ENCODE measurements at places on chromosomes 11 and 22. TPM values are rescaled to one million over a fixed set of nuclear protein-coding genes. Genes with fewer than 3 reads are reported as not detected.
A peak's percentile ranks its signal among the peaks of the same experiment; 100 is the strongest.

GRCh38 chr11:62888406-62888805 lies 7.7 kb downstream of the SLC3A2 start:
- peaks cover 64% of the 10 kb centered on the region for H3K36me3 ChIP-seq
- DNase-seq = no peak
- peaks cover 48% of the 10 kb centered on the region for H3K4me1 ChIP-seq
- no peak overlapping the region for H3K27ac ChIP-seq
- H3K27me3 ChIP-seq = no peaks in the 10 kb centered on the region
- H3K4me3 ChIP-seq = no peak overlapping the region

GRCh38 chr11:66787934-66788758 lies 55.1 kb upstream of the RCE1 start:
- no peak overlapping the region for H3K4me3 ChIP-seq
- no peaks in the 10 kb centered on the region for H3K4me1 ChIP-seq
- no peaks in the 10 kb centered on the region for H3K36me3 ChIP-seq
- H3K27ac ChIP-seq = no peak overlapping the region
- H3K27me3 ChIP-seq = no peaks in the 10 kb centered on the region
- DNase-seq = no peak

GRCh38 chr11:86726118-86726753 lies 53.8 kb upstream of the ME3 start:
- H3K27ac ChIP-seq = no peak overlapping the region
- no peaks in the 10 kb centered on the region for H3K4me1 ChIP-seq
- H3K36me3 ChIP-seq = no peaks in the 10 kb centered on the region
- no peak overlapping the region for H3K4me3 ChIP-seq
- H3K27me3 ChIP-seq = no peaks in the 10 kb centered on the region

DNA sequence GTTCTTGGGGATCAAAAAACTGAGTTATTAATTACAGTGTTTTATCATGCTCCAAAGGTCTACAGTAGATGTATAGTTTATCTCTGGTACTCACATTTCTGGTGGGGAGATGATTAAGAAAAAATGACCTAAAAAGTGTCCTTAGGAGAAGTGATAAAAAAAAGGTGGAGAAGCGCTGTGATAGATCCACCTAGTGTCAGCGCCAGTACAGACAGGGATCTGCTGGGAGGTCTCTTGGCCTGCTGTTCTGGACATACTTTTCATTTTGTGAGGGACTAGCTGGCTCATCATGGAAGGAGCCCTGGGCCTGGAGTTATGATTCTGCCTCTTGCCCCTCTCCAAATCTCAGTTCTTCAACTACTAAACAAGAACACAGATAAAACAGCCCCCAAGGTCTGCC lies 2.9 kb downstream of the ELF5 start:
- no peaks in the 10 kb centered on the region for H3K27me3 ChIP-seq
- H3K4me3 ChIP-seq = no peak overlapping the region
- no peak overlapping the region for H3K27ac ChIP-seq
- DNase-seq = no peak

- no peaks in the 10 kb centered on the region for H3K27me3 ChIP-seq
- no peak overlapping the region for H3K27ac ChIP-seq
- DNase-seq = no peak
- H3K4me3 ChIP-seq = no peak overlapping the region
- no peaks in the 10 kb centered on the region for H3K36me3 ChIP-seq
Measured at GRCh38 chr11:2772544-2773031, 72.8 kb upstream of the KCNQ1OT1 start.

DNA sequence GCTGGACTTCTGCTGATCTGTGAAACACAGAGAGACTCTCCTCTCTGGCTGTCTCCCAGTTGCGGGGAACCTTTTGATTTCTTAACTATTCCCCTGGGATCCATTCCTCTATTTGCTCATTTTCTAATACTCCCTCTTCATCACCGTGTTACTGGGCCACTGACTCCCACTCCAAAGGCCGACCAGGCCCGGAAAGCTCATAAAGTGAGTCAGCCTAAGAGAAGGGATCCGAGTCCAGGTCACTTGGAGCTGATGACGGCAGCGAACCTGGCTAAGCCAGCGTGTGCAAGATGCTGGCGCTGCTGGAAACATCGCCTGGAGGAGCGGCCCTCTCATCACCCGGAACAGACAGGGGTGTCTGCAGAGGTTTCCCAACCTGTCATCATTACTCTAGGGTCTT lies 112.8 kb downstream of the FBXO7 start:
- no peaks in the 10 kb centered on the region for H3K36me3 ChIP-seq
- no peak overlapping the region for H3K27ac ChIP-seq
- DNase-seq = no peak
- H3K27me3 ChIP-seq = no peaks in the 10 kb centered on the region
- no peak overlapping the region for H3K4me3 ChIP-seq
- H3K4me1 ChIP-seq = peaks cover 19% of the 10 kb centered on the region

GRCh38 chr11:69654660-69655478 lies 13.9 kb downstream of the CCND1 start:
- peaks cover 43% of the 10 kb centered on the region for H3K36me3 ChIP-seq
- DNase-seq = peak; percentile 65
- H3K27ac ChIP-seq = no peak overlapping the region
- H3K4me3 ChIP-seq = no peak overlapping the region

DNA sequence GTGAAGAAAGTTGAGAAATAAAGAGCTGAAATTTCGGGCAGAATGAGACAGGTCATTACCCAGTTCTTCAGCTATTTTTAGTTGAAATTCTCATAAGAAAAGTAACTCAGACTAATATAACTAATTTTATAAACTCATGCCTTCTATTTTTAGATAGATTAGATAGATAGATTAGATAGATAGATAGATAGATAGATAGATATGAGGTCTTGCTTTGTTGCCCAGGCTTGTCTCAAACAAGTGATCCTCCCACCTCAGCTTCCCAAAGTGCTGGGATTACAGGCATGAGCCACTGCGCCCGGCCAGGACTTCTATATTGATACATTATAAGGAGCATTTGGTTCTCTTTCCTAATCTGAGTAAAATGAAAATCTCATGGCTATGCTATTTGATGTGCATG lies 26.9 kb upstream of the OR8G1 start:
- no peaks in the 10 kb centered on the region for H3K27me3 ChIP-seq
- H3K27ac ChIP-seq = no peak overlapping the region
- no peak overlapping the region for H3K4me3 ChIP-seq
- no peak for DNase-seq
- no peaks in the 10 kb centered on the region for H3K36me3 ChIP-seq

DNA sequence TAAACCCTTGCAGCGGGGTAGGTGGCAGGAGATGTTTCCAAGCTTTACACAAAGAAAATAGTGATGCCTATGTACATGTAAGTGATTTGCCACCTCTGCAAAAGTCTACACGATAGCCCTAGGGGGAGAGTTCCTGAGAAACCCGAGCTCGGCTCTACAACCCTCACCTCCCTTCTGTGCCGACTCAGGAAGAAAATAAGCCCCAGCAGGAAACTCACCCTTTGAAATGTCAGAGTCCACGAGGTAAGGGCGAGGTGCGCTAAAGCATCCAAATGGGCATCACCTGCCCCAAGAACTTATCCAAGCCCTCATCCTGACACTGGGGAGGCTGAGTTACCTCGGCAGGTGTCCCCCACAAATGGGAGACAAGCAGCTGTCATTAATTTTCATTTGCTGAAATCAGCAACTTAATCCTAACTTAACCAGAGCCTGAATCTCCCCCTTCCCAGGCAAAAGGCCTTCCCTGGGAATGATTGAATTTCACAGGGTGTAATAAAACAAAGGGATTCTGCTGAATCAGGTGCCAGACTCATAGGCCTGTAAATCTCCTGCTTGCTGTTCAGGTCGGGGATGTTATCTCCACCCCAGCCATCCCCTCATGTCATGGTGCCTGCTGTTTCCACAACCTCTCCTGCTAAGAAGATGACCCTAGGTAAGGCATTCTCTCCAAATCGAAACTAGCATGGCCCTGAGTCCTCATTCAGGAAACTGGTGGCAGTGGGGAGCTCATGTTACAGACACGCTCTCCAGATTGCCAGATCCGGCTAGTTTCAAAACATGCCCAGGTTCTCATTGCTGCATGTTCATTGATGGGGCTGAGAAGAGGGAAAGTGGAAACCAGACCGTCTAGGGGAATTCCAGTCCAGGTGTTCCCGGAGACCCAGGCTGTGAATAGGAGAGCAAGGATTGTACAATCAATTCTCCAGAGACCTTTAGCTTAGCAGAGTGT lies 105.3 kb upstream of the KIRREL3 start:
- H3K27me3 ChIP-seq = no peaks in the 10 kb centered on the region
- no peak overlapping the region for H3K27ac ChIP-seq
- H3K4me3 ChIP-seq = no peak overlapping the region

- no peaks in the 10 kb centered on the region for H3K27me3 ChIP-seq
- DNase-seq = no peak
- H3K36me3 ChIP-seq = peaks cover 82% of the 10 kb centered on the region
- peak overlapping the region; percentile 91 for H3K27ac ChIP-seq
Measured at GRCh38 chr22:36326178-36327161, 61.3 kb downstream of the MYH9 start.

Gene AQP11
- 0.61 TPM for total RNA-seq

Gene MMP11
- total RNA-seq = 1.9 TPM

Gene USP2
- total RNA-seq = 3.0 TPM

Gene IGSF22
- 1.2 TPM for total RNA-seq

Gene PARVG
- total RNA-seq = 65.9 TPM
